Posterior vena cava (tissue), 2 donors: ENCODE measurements at places on chromosomes 5 and 9. TPM values are rescaled to one million over a fixed set of nuclear protein-coding genes. Genes with fewer than 3 reads are reported as not detected.

GFI1B gene
- not detected for total RNA-seq

GABRA1 gene
- not detected for total RNA-seq

MARCHF11 gene
- not detected for total RNA-seq

GDNF gene
- 0.28 TPM for total RNA-seq

MYOT gene
- total RNA-seq, result 12.3 TPM

TEX48 gene
- total RNA-seq, result not detected

C7 gene
- 985 TPM for total RNA-seq

NUTM2F gene
- total RNA-seq, result not detected

GABBR2 gene
- not detected for total RNA-seq

TMEM174 gene
- not detected for total RNA-seq

PCDHB2 gene
- total RNA-seq, result 3.2 TPM

G3BP1 gene
- 130 TPM for total RNA-seq

MYOZ3 gene
- 1.3 TPM for total RNA-seq

GLRA1 gene
- total RNA-seq, result not detected

SH3RF2 gene
- total RNA-seq, result 4.5 TPM

PCA3 gene
- total RNA-seq, result 0.24 TPM

FLT4 gene
- 29.6 TPM for total RNA-seq

MEIKIN gene
- total RNA-seq, result not detected

SLC22A4 gene
- total RNA-seq, result 2.5 TPM

NTRK2 gene
- total RNA-seq, result 19.2 TPM

ANKDD1B gene
- 0.93 TPM for total RNA-seq

ABL1 gene
- total RNA-seq, result 80.5 TPM

NDUFAF2 gene
- 28.3 TPM for total RNA-seq

PCDHA9 gene
- total RNA-seq, result 0.14 TPM

FBN2 gene
- 6.3 TPM for total RNA-seq

RGS14 gene
- total RNA-seq, result 13.4 TPM

NMUR2 gene
- not detected for total RNA-seq

NHP2 gene
- total RNA-seq, result 73.9 TPM

SRP19 gene
- 35.5 TPM for total RNA-seq

NOXA1 gene
- total RNA-seq, result 2.7 TPM

SPATA31A3 gene
- not detected for total RNA-seq

SPINK6 gene
- not detected for total RNA-seq

TAF1L gene
- total RNA-seq, result not detected

FAM13B gene
- total RNA-seq, result 70.3 TPM

SVEP1 gene
- total RNA-seq, result 113 TPM

HTR4 gene
- 0.33 TPM for total RNA-seq

ARHGEF28 gene
- 12.7 TPM for total RNA-seq

ORM2 gene
- not detected for total RNA-seq

DMRT3 gene
- total RNA-seq, result not detected

TMEFF1 gene
- total RNA-seq, result 0.37 TPM

SPINK14 gene
- not detected for total RNA-seq

SELENOP gene
- 332 TPM for total RNA-seq

EGFLAM gene
- total RNA-seq, result 10.2 TPM

ZNF608 gene
- total RNA-seq, result 11.4 TPM

ANKRD18A gene
- 0.14 TPM for total RNA-seq

LCN2 gene
- 0.67 TPM for total RNA-seq

OCLN gene
- total RNA-seq, result 1.9 TPM

BTNL3 gene
- total RNA-seq, result not detected

GPRIN1 gene
- 0.37 TPM for total RNA-seq

CDKN2B gene
- 7.1 TPM for total RNA-seq

PCDHB3 gene
- total RNA-seq, result 1.2 TPM

NR5A1 gene
- not detected for total RNA-seq
